ENCODE measurements at places on chromosomes 5 and 9. TPM values are rescaled to one million over a fixed set of nuclear protein-coding genes. Genes with fewer than 3 reads are reported as not detected.

Gene GMCL2
- total RNA-seq = not detected

Gene FGFR4
- total RNA-seq = 1.5 TPM

Gene PGM5
- total RNA-seq = not detected

Gene PCDHGA12
- 0.79 TPM for total RNA-seq

Gene SLC6A7
- not detected for total RNA-seq

Gene STPG3
- not detected for total RNA-seq

DNA sequence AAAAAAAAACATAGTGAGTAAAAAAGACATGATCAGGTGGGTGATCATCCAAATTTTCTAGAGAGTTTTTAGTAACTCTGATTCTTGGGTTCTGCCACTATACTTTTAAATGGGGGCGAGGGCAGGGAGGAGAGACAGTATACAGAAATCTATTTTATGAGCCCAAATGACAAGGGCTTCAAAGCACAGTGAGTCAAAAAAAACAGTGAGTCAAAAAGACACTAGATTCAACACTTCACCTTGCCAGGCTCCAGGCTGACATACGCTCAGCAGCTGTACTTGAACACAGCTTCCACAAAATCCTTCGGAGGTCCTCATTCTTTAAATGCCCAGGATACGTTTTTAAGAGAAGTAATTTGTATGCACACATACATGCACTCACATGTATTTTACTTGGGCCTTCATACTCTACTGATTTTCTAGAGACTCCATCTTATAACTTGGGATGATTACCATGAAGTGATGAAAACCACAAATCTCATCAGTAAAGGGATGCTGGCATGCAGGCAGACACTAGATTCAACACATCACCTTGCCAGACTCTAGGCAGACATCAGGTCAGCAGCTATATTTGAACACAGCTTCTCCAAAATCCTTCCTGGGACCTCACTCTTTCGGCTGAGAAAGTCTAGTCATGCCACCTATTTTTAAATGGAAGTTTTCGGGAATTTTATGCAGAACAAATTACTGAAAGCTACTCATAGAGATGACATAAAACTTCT, 28.8 kb downstream of the NR3C1 start:
- peaks cover 37% of the 10 kb centered on the region for H3K36me3 ChIP-seq
- H3K27ac ChIP-seq = no peak overlapping the region
- no peak overlapping the region for H3K4me3 ChIP-seq
- no peaks in the 10 kb centered on the region for H3K27me3 ChIP-seq
- no peak for DNase-seq

GRCh38 chr5:114524221-114524620, 162.4 kb downstream of the KCNN2 start:
- no peaks in the 10 kb centered on the region for H3K4me1 ChIP-seq
- H3K4me3 ChIP-seq = no peak overlapping the region
- DNase-seq = no peak
- no peaks in the 10 kb centered on the region for H3K36me3 ChIP-seq
- H3K27ac ChIP-seq = no peak overlapping the region

DNA sequence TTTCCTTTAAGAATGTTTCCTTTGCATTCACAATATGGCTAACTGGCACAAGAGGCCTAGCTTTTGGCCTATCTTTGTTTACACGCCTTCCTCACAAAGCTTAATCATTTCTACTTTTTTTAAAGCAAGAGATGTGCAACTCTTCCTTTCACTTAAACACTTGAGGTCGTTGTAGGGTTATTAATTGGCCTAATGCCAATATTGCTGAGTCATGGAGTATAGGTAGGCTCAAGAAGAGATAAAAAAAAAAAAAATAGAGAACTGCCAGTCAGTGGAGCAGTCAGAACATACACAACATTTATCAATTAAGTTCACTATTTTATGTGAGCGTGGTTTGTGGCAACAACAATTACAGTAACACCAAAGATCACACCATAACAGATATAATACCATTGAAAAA, 5.9 kb downstream of the FKBP15 start:
- H3K4me1 ChIP-seq = peaks cover 16% of the 10 kb centered on the region
- H3K36me3 ChIP-seq = peaks cover 14% of the 10 kb centered on the region
- no peak overlapping the region for H3K27ac ChIP-seq

GRCh38 chr9:35488566-35489312, 1.2 kb upstream of the RUSC2 start:
- H3K36me3 ChIP-seq = peaks cover 5% of the 10 kb centered on the region
- peak overlapping the region; percentile 93 for H3K4me3 ChIP-seq
- peak overlapping the region; percentile 97 for H3K27ac ChIP-seq
- H3K4me1 ChIP-seq = peaks cover 23% of the 10 kb centered on the region
- no peaks in the 10 kb centered on the region for H3K27me3 ChIP-seq

DNA sequence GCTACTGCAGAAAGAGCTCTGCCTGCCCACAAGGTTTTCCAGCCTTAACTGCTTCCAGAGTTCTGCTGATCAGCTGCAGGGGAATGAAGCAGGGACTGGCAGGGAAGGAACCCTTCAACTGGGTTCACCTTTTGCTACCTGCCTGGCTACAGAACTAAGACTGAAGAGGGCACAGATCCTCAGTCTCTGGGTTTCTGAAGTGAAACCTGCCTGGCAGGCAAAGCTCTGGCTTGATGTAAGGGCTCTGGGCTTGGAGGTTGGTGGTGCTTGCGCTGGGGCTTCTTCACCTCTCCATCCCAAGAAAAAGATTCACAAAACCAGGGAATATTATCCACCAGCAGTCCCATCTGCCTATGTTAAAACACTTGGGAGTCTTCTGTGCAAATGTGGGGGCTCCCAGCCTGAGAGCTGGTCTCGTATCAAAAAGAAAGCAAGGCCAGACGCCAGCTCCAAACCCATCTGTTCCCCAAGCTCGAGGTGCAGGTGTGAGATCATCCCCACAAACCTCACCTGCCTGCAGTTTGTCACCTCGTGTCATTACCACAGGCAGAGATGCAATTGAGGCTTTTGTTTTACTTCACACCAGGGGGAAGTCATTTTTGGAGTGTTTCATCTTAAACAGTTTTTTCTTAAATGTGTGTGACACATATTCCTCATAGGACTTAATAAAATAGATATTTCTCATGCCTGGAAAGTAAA, 58.3 kb downstream of the BNC2 start:
- H3K4me1 ChIP-seq = no peaks in the 10 kb centered on the region
- H3K4me3 ChIP-seq = no peak overlapping the region
- H3K27me3 ChIP-seq = no peaks in the 10 kb centered on the region
- DNase-seq = no peak

DNA sequence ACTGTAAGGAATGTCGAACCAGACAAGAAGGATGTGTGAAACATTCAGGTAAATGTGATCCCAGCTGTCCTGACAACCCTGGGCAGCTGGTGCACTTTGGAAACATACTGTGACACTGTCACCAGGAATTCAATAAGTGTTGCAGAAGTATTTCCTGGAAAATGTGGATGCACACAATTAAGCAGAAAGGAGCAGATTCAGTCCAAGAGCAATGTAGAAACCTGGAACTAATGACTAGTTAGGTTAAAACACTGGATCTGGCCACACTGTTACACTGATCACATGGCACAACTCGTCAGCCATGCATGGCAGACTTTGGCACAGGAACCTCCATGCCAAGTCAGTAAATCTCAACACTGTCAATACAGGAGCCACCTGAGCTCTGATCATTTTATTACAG, 109.0 kb downstream of the FAM174A start:
- H3K4me1 ChIP-seq = peaks cover 12% of the 10 kb centered on the region
- H3K27ac ChIP-seq = no peak overlapping the region
- no peak overlapping the region for H3K4me3 ChIP-seq
- no peaks in the 10 kb centered on the region for H3K36me3 ChIP-seq
- H3K27me3 ChIP-seq = no peaks in the 10 kb centered on the region
- no peak for DNase-seq

- no peak overlapping the region for H3K27ac ChIP-seq
- no peak for DNase-seq
- H3K27me3 ChIP-seq = no peaks in the 10 kb centered on the region
- H3K36me3 ChIP-seq = no peaks in the 10 kb centered on the region
- H3K4me3 ChIP-seq = no peak overlapping the region
- H3K4me1 ChIP-seq = no peaks in the 10 kb centered on the region
These were observed 475.6 kb upstream of the PTGER4 start for GRCh38 chr5:40204144-40204543.

DNA sequence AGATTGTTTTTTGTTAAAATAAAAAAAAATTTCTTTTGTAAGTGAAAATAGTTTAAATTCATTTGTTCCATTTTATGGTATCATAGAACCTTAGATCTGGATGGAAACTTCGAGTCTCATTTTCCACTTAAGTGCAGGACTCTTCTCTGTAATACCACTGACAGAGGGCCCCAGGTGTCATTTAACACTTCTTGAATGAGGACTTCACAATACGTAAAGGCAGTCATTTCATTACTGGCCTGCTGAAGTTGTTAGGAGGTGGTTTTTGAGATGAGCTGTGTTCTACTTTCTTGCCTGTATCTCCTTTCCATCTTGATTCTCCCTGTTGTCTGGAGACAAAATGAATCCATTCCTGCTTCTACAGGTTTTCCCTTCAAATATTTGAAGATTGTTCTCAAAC, 455.3 kb downstream of the DMRT2 start:
- no peaks in the 10 kb centered on the region for H3K36me3 ChIP-seq
- no peak overlapping the region for H3K27ac ChIP-seq
- H3K4me1 ChIP-seq = no peaks in the 10 kb centered on the region
- H3K27me3 ChIP-seq = no peaks in the 10 kb centered on the region
- DNase-seq = no peak

- H3K27me3 ChIP-seq = no peaks in the 10 kb centered on the region
- H3K27ac ChIP-seq = peak within 1 kb of the TSS; percentile 75
- H3K36me3 ChIP-seq = no peaks in the 10 kb centered on the region
- peak; percentile 74 for DNase-seq
- peaks cover 18% of the 10 kb centered on the region for H3K4me1 ChIP-seq
These were observed at the start of gene CCDC69 for GRCh38 chr5:151223447-151224264. Gene CCDC69 (minus strand): TSS chr5:151224092. CDS start chr5:151223970, 122 bp downstream.

DNA sequence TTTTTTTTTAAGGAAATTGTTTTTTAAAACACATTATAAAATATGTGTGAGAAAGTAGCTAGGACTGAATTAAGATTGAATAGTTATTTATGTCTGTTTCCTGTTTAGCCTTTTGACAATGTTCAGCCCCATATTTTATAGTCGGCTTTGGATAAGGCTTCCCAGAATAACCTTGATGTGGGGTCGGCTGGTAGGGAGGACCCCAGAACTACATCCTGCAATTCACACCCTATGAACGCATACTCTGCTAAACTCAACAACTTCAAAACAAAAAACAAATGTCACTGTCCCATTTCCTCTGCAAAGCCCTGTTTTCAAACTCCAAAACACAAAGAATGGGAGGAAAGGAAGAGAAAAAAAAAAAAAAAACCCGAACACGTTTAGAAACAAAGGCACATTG, 63.1 kb downstream of the ARL15 start:
- H3K4me1 ChIP-seq = no peaks in the 10 kb centered on the region
- no peaks in the 10 kb centered on the region for H3K36me3 ChIP-seq
- H3K27ac ChIP-seq = no peak overlapping the region
- no peak for DNase-seq
- no peak overlapping the region for H3K4me3 ChIP-seq

DNA sequence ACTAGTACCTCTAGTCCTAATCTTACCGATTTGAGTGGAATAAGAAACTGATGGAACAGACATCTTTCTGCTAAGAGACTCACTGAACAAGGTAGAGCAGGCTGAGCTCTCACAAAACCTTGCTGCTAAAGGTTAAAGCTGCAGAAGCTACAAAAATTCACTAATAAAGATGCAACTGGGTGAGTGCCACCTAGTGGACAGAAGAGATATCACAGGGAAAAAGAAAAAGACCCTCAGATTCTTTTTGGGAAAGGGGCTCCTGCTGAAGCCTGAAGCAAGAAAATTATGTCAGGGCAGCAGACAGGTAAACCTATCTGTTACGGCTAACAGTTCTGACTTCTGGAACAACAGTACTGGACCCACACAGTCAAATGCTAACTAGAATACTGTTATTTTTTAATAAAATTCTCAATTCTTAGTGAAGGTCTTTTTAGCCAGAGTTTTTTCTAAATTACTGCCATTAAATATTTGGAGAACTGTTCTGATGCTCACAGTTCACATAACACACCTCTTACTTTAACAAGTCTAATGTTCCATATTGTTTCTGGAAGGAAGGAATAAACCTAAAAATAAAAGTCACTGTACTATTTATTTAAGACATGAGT, 51.2 kb downstream of the DIAPH1 start:
- H3K4me1 ChIP-seq = peaks cover 12% of the 10 kb centered on the region
- peaks cover 74% of the 10 kb centered on the region for H3K36me3 ChIP-seq
- H3K4me3 ChIP-seq = no peak overlapping the region
- H3K27me3 ChIP-seq = no peaks in the 10 kb centered on the region
- peak overlapping the region; percentile 11 for H3K27ac ChIP-seq
- DNase-seq = peak; percentile 25

- no peak overlapping the region for H3K27ac ChIP-seq
- no peak for DNase-seq
- no peaks in the 10 kb centered on the region for H3K4me1 ChIP-seq
- no peak overlapping the region for H3K4me3 ChIP-seq
These were observed 132.7 kb upstream of the LPCAT1 start for GRCh38 chr5:1656271-1656975.

DNA sequence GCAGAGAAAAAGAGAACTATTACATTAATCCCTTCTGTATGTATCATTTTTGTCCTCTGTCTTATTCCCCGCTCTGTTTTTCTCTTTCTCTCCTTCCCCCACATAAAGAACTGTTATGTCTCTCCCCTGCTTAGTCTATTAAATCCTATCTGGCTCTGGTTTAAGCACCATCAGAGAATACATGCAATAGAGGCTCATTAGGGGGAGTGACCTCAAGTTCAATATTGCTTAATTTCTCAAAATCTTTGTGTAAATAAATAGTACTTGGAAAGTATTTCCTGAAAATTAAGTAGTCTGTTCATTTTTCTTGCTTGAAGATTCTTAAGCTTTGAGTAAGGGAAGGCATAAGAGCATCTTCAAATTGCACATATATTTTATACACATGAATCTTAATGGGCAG, 41.2 kb upstream of the FAM174A start:
- no peak for DNase-seq
- H3K4me1 ChIP-seq = peaks cover 9% of the 10 kb centered on the region
- H3K4me3 ChIP-seq = no peak overlapping the region
- H3K27me3 ChIP-seq = no peaks in the 10 kb centered on the region
- no peaks in the 10 kb centered on the region for H3K36me3 ChIP-seq
- H3K27ac ChIP-seq = no peak overlapping the region

- no peak overlapping the region for H3K4me3 ChIP-seq
- no peak overlapping the region for H3K27ac ChIP-seq
- no peaks in the 10 kb centered on the region for H3K36me3 ChIP-seq
These were observed 138.7 kb upstream of the GRHPR start for GRCh38 chr9:37283730-37284325.
